Stimulated activated CD8-positive, alpha-beta memory T cell treated with anti-CD3 and anti-CD28 coated beads, Interleukin-12 subunit alpha, Interleukin-12 subunit beta, amount 100 ng/mL, for 1 hour (primary cell): ENCODE measurements at places on chromosomes 5 and 9.

DNA sequence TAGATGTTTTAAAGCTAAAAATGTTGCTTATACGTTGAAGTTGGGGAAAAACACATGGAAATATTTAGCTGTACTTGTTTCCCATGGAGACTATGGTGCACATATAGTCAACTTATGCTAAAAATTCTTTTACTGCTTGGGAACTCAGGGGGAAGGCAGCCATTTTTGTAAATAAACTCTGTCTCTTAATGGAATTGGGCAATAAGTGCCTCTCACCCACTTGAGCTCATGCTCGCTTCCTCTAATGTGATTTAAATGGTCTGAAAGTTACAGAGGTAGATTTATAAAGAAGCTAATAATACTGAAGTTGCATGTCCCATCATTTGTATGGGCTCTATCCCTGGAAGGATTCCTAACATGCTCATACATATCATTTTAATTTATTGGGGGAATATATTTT, 523.8 kb downstream of the RASEF start:
- DNase-seq, result no peak

DNA sequence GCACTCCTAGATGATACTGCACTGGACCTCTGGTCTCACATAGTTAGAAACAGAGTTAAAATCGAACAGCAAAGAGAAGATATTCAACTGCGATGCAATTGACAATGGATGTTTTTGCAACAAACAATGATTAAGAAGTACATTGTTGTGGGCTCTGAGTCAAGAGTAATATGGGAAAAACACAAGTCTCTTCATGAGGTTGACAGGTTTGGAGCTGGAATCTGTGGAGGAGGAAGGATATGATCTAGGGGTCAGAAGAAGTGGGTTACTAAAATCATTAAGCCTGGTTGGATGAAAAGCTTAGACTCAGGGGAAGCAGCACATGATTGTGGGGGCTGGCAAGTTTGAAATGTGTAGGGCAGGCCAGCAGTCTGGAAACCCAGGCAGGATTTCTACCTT, 53.1 kb downstream of the PDCD1LG2 start:
- DNase-seq, result no peak

GRCh38 chr5:53219174-53219573, 109.6 kb upstream of the MOCS2 start:
- no peak for DNase-seq

- DNase-seq, result no peak
Measured at GRCh38 chr5:56640763-56641406, 174.5 kb upstream of the MAP3K1 start.

DNA sequence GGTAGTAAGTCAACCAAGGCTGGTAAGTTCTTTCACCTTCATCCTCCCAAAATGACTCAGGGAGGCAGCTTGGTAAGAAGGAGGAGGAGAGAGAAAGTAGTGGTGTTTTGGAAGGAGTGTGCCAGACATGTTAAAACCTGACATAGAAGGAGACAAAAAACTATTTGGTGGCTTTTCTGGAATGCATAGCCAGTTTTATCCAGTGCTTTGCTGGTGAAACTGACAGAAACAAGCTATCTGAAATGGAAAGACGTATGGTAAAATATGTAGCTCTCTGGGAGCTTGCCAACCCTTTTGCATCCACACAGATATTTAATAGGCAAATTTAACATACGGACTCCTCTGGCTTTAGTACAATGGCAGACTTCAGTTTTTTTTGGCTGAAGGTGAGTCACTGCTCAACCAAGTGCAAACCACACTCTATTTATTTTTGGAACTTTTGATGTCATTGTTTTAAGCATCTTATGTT, 45.4 kb downstream of the RAB14 start:
- DNase-seq, result no peak

GRCh38 chr5:33261305-33261704, 179.5 kb upstream of the TARS1 start:
- no peak for DNase-seq

GRCh38 chr9:28671000-28671399, 1097.7 kb upstream of the C9orf72 start:
- no peak for DNase-seq

GRCh38 chr5:115553082-115553481, 8.5 kb upstream of the FEM1C start:
- DNase-seq, result no peak

GRCh38 chr9:103323699-103324098, 328.6 kb downstream of the CYLC2 start:
- DNase-seq, result no peak

- no peak for DNase-seq
Measured at GRCh38 chr9:107316795-107317661, 33.9 kb downstream of the RAD23B start.

DNA sequence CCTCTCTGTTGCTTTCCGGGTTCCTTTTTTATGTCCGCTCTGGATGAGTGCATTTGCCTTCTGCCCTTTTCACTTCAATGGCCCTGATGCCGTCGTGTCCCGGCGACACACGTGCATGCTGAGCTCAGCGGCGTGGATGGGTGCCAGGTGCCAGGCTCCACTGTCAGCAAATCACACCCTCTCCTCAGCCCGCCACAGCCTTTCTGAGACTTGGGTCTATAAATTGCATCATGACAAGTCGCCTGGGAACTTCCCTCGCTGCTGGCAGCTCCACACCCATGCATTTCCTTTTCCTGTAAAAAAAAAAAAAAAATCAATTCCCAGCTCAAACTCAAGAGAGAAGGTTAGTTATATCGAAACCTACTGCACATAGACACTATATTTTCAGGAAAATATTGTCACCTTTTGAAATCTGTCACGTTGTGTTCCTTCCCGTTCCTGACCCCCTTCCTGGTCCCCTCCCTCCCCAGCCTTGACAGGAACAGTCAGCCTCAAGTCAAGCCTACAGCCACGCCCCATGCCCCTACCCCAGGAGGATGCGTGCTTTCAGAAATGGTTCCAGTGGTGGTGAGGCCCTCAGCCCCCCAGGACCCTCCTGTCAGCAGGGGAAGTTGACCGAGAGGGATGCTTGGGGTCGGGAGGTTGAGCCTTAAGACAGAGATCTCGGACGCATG, 110.3 kb upstream of the PTCH1 start:
- no peak for DNase-seq

GRCh38 chr9:98838868-98839565, 31.5 kb downstream of the GALNT12 start:
- no peak for DNase-seq
